ENCODE measurements at places on chromosomes 12 and 14. TPM values are rescaled to one million over a fixed set of nuclear protein-coding genes. Genes with fewer than 3 reads are reported as not detected.

Gene AKAP3
- total RNA-seq = 1.2 TPM

Gene FOXN4
- total RNA-seq = not detected

Gene TMEM229B
- total RNA-seq = 3.0 TPM

Gene MRPL52
- total RNA-seq = 135 TPM

Gene RAB3IP
- total RNA-seq = 21.8 TPM

Gene OLR1
- total RNA-seq = not detected

Gene NR1H4
- total RNA-seq = not detected

Gene LRTM2
- not detected for total RNA-seq

Gene KRT78
- total RNA-seq = 0.16 TPM
